ENCODE measurements at places on chromosomes 13 and 19.

DNA sequence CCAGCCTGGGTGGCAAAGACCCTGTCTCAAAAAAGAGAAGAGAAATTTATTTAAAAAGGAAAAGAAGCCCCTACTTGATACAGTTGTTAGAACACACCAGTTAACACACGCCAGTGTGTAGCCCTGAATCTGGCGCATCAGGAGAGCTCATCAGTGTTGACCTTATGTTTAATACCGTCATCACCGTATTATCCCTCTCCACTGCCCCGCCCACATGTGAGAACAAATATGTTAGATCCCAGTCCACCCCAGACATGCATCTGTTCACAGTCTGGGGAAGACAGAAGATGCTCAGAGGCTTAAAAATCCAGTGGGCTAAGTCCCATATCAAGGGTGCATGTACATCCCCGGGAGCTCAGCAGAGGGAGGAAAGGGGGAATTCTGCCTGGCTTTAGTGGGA, 155.2 kb downstream of the DPF1 start:
- no peak for DNase-seq

DNA sequence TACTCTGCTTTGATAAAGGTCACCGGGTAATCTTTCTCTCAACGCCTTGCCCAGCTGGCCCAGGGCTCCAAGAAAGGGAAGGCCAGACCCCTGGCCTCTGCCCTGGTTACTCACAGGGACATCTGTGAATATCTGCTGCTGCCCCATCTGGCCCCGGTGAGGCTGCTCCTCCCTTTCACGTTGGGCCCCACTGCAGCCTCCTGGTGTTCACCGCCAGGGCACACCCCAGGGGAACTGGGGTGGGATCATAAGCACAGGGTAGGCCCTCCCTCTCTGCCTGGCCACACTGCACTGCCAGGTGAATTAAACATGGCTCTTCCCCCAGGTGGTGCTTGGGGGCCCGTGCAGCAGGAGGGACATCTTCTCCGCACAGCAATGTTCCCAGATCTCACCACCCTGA, 12.7 kb downstream of the LAIR1 start:
- DNase-seq, result no peak

DNA sequence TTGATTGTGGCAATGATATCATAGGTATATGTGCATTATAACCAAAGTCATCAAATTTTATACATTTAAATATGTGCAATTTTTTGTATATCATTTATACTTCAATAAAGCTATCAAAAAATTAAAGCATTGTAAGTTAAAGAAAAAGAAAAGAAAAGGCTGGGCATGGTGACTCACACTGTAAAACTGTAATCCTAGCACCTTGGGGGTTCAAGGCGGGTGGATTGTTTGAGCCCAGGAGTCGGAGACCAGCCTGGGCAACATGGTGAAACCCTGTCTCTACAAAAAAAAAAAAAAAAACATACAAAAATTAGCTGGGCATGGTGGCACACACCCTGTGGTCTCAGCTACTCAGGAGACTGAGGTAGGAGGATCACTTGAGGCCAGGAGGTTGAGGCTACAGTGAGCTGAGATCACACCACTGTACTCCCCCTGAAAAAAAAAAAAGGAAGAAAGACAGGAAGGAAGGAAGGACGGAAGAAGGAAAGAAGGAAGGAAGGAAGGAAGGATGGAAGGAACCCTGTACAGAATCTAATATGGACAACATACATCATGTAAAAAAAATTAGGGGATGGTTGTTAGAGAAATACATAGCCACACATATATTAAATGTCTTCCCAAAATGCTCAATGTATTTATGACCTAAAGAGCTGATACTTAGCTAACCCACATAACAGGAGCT, 21.7 kb upstream of the SLC25A30 start:
- no peak for DNase-seq

- no peak for DNase-seq
These were observed 139.1 kb downstream of the SLC7A1 start for GRCh38 chr13:29456419-29456818.

DNA sequence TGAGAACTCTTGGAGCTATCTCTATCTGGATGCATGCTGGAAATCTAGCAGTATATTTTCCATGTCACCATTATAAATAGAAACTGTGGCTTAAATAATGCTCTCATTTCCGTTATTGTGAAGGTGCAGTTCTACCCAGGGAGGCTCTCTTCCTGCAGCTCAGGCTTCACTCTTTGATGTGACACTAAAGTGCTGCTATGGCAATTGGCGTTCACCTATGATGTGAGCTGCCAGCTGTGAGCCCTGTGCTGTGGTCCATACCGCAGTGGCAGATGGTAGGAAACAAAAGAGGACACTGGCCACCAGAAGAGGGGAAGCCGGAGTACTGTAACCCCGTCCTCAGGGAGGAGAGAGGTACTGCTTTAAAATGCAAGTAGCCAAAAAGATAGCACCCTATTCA, 40.6 kb upstream of the ZNF681 start:
- DNase-seq, result no peak

- DNase-seq, result peak; percentile 70
These were observed 878 bp upstream of the ADAMTSL5 start for GRCh38 chr19:1513499-1514294.

DNA sequence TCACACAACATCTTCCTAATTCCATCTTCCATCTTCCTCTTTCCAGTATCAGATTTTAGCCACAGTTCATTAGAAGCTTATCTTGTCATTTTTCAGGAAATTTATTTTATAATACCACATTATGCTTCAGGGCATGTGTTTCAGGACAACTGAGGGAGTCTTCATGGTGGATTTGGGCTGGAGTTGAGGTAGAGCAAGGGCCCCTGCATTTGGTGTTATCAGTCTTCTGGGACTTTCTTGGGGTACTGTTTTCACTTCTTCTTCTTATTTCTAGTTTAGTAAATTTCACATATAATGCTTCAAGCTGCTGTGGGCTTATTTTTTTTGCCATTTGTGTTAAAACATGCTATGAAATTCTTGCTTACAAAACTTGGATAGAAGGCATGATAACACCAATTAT, 188.7 kb downstream of the LHFPL6 start:
- no peak for DNase-seq

GRCh38 chr13:105598529-105598928, 936.9 kb downstream of the EFNB2 start:
- no peak for DNase-seq

GRCh38 chr13:30569901-30570576, 47.7 kb upstream of the USPL1 start:
- DNase-seq, result no peak

DNA sequence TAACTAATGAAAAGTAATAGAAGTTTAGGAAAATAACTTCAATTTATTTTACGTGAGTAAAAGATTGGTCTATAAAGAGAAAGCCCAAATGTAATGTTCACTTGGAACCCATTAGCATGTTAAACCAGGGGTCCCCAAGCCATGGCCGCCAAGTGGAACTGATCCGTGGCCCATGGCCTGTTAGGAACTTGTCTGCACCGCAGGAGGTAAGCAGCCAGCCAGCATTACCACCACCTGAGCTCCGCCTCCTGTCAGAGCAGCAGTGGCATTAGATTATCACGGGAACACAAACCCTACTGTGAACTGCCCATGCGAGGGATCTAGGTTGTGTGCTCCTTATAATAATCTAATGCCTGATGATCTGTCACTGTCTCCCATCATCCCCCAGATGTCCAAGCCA, 818.7 kb upstream of the GPC6 start:
- DNase-seq, result no peak
